ENCODE measurements at places on chromosomes 1 and 21.

DNA sequence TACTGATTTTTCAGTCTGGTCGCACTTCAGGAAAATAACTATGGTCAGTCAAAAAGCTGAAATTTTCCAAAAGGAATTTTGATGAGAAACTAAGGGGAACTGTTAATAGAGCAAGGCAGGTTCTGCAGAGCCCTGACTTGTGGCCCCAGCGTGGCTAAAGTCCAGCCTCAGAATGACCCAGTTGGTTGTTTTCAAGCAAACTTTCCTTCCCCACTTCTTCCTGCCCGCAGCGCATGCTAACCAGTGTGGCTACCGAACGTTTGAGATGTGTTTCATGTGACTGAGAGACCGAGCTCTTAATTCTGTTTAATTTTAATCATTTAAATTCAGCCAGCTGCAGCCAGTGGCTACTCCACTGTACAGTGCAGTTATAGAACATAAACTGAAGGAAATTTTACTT lies 6.2 kb upstream of the IL10RB start:
- DNase-seq, result no peak

DNA sequence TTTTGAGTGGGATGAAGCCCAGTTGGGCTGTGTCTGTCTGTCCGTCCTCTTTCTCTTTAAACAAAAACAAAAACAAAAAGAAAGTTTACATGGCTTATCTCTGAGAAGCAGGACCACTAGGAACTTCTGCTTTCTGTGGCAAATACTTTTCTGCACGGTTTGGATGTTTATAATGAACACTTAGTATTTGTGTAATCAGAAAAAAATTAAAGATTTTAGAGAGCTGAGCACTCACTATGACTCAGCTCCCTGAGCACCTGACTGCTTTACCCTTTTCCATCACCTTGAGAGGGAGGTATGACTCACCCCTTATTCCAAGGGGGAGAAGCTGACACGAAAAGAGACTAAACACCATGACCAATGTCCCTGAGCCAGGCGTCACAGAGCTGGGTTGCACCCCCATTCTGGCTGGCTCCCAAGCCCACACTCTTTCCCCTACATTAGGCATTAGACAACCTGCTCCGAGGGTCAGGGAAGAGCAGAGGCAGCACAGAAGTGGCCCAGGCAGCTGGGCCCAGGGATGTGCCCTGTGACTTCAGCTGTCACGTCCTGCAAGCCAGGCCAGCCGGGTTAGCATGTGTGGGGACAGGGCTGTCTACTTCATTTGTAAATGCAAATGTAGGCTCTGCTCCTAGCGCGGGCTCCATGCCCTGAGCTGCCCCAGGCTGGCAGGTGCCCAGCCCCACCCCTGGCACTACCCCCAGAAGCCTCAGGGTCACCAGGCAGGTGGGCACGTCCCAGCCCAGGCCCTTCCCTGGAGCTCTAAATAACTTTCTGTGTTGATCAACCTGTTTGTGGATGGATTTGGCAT lies 30.4 kb downstream of the RAP1GAP start:
- no peak for DNase-seq

- no peak for DNase-seq
These were observed 158.4 kb downstream of the CASZ1 start for GRCh38 chr1:10637834-10638558.

DNA sequence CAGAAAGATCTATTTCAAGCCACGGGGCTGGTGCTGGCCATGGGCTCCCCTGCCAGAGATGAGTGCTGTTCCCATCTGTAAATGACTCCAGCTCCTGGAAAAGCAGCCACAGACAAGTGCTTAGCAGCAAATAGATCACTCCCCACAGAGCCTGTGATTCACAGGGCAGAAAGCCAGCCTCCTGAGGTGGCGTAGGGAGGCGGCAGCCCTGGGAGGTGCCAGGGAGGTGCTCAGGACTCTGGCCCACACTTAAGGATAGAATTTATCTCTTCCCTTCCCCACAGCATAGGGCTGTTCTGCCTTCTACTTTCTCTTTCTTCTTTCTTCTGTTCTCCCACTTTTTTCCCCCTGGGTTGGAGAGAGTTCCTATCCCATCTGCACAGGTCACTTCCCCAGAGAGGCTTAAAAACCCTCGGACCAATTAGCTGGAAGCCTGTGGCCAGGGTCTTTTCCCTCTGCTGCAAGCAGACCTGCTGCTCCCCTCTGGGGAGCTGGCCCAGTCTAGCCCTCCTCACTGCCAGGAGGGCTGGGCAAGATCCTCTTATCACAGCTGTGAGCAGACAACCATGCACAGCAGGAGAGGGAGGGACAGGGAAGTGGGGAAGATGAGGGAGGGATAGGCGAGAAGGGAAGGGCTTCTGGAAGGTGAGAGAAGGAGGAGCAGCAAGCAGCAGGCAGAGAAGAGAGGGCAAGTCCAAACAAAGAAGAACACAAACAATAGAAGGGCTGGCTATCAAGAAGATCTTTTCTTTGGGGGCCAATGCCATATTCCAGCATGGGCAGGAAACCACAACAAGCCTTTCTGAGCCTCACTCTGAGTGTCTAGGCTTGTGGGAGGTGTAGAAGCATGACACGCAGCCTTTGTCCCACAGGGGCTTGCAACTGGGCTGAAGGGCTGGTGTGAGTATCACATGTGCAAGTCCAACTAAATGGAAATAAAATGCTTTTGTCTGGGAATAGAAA lies 41.0 kb downstream of the KCND3 start:
- no peak for DNase-seq

GRCh38 chr1:27887215-27888021 lies 15.1 kb downstream of the THEMIS2 start:
- DNase-seq, result no peak

- DNase-seq, result no peak
These were observed 12.9 kb upstream of the NUF2 start for GRCh38 chr1:163308811-163309210.

DNA sequence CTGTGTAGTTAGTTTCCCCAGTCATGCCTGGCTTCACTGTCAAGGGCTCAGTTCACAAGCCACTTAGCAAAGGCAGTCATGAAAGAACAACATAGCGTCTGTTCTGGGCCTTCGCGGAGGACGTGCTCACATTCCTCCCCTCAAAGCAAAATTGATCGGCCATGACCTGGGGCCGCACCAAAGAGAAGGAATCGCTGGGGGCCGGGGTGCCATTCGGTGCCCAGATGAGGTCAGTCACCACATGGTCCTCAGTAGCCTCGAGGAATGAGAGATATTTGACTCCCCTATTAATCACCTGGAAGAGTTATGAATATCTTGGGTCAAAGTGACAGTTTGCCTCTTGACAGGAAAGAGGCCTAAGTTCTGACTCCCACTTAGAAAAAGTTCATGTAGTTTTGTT lies 251.1 kb upstream of the JUN start:
- no peak for DNase-seq

DNA sequence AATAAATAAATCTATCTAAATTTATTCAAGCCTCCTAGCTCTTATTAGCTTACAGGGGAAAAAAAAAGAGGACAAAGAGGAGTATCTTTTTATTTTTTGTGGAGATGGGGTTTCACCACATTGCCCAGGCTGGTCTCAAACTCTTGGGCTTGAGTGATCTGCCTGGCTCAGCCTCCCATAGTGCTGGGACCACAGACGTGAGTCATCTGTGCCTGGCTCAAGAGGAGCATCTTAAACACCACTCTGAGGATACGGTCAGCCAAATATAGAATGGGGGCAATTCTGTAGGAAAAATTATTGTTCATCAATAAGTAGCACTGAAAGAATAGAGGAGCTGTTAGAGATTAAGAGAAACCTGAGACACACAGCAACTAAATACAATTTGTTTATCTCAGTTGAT lies 24.1 kb downstream of the SLC45A3 start:
- DNase-seq, result no peak

- no peak for DNase-seq
These were observed 65.8 kb downstream of the CD247 start for GRCh38 chr1:167452483-167452882.

- no peak for DNase-seq
These were observed 171.1 kb downstream of the TOMM20 start for GRCh38 chr1:234957330-234958065.

- DNase-seq, result peak; percentile 14
These were observed 104.3 kb upstream of the KRTAP19-8 start for GRCh38 chr21:31142600-31142999.

- DNase-seq, result no peak
These were observed 12.5 kb downstream of the PODN start for GRCh38 chr1:53074313-53075154.

- no peak for DNase-seq
These were observed 36.0 kb upstream of the TENT5C start for GRCh38 chr1:117569856-117570255.

DNA sequence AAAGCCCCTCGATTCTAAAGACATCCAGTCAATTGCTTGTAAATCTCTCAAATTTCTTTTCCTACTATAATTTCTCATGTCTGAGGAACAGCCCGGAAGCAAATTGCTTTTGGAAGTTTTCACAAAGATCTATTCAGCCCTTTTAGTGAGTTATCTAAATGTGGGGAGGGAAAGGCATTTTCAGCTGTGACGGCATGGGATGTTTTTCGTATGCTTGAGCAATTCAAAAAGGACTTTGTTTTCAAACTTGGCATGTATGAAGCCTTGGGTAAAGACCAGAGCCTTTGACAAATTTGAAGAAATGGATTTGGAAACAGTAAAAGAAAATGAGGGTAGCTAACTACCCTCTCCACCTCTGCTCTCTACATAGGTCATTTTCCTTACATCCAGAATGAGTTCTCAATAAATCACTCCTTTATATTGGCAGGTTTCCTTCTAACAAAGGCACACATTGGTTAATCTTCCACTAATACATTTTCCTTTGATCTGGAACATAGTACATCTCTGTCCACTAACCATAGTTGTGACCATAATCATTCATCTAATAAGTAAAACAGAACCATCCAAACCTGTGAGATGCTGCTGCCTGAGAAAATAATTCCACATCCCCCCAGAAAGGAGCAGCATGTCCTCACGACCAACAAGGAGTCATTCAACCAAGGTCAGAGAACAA lies 66.1 kb upstream of the ADAM30 start:
- DNase-seq, result no peak

GRCh38 chr1:229086686-229087085 lies 184.2 kb upstream of the RAB4A start:
- DNase-seq, result no peak

DNA sequence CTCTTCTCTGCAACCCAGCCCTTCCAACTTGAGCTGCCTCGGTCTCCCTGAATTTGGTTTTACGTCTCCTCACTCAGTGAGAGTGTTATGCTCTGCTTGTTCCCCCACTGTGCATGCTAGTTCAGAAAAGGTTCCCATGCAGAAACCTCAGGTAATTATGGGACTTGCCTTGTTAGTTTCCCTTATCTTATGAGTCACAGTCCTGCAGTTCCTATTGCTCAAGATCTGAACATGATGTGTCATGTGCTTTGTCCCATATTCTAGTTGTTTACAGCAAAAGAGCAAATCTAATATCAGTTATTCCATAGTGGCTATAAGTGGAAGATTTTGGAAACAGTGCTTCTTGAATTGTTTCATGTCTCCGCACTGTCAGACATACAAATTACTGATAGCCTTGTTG lies 74.4 kb downstream of the DUSP10 start:
- no peak for DNase-seq

GRCh38 chr1:112146201-112146715 lies 156.8 kb upstream of the KCND3 start:
- no peak for DNase-seq

- DNase-seq, result no peak
These were observed 40.9 kb downstream of the STX6 start for GRCh38 chr1:180981596-180982387.

DNA sequence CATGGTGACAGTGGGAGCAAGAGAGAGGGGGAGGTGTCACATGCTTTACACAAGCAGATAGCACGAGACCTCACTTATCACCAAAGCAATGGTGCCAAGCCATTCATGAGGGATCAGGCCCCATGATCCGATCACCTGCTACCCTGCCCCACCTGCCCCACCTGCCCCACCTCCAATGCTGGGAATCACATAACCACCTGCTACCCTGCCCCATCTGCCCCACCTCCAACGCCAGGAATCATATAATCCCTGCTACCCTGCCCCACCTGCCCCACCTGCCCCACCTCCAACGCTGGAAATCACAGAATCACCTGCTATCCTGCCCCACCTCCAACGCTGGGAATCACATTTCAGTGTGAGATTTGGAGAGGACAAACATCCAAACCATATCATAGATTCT lies 10.6 kb upstream of the AIRE start:
- DNase-seq, result no peak

DNA sequence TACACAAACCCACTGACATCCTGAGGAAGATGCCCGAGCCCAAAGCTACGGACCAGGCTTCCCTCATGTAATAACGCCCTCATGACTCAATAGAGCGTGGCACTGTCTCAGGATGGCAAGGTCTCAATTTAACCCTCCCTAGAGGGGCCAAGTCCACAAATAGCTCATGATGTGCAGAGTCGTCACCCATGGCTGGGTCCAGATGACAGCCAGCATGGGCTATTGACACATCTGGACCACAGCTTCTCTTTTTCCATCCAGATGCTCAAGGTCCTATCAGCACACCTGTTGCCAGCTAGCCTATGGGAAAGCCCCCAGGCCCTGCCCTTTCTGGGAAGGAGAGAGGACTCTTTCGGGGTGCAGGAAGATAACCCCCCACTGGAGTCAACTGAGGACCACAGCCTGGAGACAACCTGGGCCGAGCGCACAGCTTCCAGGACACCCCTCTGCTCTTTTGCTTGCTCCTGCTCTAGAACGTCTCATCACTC lies 2.8 kb downstream of the LAPTM5 start:
- no peak for DNase-seq

- DNase-seq, result no peak
These were observed 11.8 kb upstream of the MARK1 start for GRCh38 chr1:220516014-220516721.

DNA sequence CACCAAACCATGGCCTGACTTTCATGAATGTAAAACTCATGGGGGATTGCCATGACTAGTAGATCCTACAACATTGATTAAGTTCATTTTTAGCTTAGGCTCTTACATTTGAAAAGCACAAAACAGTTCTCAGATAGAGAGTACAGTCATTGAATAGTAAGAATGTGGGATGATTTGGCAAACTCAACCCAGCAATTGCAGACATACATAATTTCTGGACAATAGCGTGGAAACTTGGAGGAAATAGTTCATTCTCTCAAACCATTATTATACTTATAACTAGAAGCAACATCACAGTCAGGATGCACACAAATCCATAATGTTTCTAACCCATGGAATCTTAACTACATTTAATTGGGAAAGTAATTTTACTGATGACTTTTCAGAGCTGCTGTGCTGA lies 598.2 kb downstream of the LMO4 start:
- DNase-seq, result no peak

- DNase-seq, result no peak
These were observed 404 bp upstream of the SCMH1 start for GRCh38 chr1:41242342-41243078.

Data from stimulated activated CD4-positive, alpha-beta T cell treated with anti-CD3 and anti-CD28 coated beads, Interleukin-4, amount 100 ng/mL, for 1 hour (primary cell).